ENCODE measurements at places on chromosomes 4 and X.
A peak's percentile ranks its signal among the peaks of the same experiment; 100 is the strongest.

DNA sequence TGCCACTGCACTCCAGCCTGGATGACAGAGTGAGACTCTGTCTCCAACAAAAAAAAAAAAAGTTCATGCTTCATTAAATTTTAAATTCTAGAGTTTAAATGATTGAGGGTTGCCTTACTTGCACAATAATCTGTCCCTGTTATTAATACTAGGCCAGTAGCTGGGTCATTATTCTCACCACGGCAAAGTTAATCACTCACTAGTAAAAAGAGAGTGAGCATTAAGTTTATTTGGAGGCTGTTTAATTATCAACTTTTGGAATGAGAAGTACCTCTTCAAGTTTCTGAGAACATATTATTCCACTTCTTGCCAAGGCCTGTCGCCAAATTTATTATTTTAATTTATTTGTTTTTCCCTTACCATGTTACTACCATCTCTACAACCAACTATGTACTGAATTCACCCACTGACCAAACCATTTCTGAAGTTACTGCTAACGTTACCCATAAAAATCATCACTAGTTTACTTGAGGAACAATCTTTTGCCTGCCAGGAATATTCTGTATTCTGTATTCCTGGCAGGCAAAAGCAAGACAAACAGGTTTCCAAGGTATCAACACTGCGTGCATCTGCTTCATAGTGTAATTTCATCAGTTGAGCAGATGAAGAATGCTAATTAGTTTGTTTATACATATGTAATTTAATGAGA is 26.5 kb downstream of the GUCY1A1 start:
- DNase-seq = no peak

- no peak for DNase-seq
Measured at GRCh38 chr4:81634766-81635549, 163.3 kb upstream of the RASGEF1B start.

DNA sequence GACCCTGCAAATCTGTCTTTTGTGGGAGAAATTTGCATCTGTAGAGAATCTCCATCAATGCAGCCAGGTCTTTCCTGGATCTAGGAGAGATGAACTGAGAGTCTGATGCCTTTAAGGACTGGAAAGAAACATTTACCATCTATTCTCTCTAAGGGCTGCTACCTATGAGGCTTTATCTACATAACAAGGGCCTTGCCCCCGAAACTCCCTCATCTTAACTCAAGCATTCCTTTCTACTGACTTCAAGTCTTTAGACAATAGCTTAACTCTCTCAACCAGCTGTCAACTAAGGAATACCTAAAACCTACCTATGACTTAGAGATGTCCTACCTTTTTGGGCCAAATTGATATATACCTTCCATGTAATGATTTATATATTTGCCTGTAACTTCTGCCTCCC is 32.1 kb downstream of the MAGEB17 start:
- no peak for DNase-seq

DNA sequence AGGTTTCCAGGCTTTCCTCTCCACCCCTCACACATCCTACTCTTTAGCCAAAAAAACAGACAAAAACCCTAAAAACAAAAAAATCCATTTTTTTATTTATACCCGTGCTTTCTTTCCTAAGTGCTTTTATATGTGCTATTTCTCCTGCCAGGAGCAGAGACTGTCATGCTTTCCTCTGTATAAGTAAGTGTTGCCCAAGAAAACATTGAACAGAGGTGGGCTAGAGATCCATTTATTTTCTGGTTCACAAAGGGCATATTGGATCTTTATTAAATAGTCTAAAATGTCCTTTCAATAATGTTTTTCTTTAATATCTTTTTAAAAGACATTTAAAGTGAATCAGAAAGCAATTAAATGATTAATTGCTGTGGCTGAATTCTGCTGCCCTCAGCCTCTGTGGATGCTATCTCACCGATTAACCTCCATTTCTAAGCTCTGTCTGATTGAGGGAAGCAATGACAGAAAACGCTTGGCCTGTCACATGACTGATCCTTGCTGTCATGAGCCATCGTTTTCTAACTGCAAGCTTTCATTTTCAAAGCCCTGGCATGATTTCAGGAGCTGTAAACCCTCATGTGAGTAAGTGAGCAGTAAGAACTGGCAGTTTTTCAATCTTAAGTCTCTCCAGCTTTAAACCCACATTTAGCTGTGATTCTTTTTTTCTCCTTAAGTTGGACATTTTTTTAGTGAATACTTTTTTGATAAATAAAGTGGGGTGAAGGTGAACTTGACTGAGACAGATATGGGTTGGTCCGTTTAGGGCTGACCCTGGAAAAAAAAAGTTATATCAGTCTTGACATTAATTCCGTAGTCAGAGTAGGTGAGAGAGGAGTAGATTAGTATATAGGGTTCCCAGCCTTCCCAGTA is 180.7 kb upstream of the PGRMC2 start:
- peak; percentile 98 for DNase-seq

DNA sequence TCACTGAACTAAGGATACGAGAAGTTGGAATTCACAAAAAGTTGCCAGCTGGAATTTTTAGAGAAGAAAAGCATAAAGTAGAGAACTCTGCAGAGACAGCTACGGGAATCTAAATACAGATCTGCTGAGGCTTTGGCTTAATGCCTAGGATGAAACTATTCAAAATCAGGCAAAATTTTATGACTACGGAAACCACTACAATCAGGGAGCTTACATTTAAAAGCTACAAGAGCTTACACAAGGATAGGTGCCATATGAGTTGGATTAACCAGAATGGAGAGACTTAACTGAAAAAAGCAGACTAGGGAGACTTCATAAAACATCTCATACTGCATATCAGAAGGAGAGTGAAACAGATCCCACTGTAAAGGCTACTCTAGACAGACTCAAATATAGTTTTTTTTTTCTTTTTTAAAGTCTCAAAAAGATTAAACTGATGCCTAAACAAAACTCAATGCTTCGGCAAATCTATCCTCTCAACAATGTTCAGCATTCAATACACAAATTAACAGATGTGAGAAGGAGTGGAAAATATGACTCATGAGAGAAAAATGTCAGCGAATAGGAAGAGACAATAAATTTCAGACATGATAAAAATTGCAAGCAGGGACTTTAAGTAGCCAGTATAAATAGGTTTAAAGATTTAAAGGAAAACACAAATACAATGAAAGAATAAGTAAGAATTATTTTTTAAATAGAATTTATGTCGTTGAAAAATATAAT is 586.1 kb downstream of the FSTL5 start:
- DNase-seq = peak; percentile 93

- peak; percentile 72 for DNase-seq
Measured at GRCh38 chr4:52107336-52107735, 56.2 kb downstream of the SPATA18 start.

DNA sequence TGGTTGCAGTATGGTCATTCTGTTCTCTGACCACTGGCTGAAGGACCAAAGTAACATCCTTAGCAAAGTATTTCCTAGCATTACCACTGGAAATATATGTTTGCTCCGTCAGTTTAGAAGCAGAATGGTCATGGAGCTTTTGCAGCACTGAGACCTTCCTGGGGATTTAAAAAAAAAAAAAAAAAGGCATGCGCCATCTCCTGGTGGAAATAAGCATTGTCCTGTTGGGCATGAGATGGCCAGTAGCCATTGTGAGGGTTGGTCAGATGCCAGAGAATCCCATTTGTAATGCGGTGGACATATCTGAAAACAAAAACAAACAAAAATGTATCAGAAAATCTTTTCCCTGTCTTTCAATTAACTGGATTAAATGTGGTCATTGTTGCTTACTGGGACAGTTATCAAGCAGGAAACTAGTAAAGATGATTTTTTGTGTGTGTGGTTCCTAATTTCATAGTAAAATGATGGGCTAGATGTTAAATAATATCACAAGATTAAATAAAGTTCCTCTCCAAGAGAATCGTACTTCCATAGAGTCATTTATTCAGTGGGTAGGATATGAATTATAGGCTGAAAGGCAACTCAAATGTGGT is 139.6 kb downstream of the SOWAHB start:
- DNase-seq = peak; percentile 78

DNA sequence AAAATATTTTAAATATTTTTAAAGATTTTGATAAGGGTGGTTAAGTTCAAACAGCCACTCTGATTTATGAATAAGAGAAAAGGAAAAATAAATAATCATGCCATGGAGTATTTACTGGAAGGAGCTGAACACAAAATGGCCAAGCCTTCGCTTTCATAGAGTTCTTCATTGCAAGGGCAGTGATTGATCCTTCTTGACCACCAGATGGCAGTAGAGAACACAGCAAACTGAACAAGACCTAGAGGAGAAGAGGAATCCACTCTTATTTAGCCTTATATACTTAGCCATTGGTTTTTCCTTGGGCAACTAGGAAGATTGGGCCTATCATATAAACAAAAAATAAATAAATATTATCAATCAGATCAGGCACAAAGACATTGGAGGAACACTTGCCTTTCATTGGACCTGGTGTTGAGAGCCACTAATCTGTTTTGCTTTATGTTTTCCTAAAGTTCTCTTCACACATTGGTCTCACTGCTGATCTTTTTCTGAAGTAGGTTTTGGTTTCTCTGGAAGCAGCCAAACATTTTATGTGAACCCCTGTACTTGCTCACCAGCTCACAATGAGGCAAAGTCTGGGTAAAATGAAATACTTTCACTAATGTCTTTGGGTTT is 58.1 kb upstream of the PARM1 start:
- peak; percentile 68 for DNase-seq

GRCh38 chr4:69727926-69728325 is 32.5 kb downstream of the SULT1B1 start:
- peak; percentile 20 for DNase-seq

GRCh38 chr4:123340381-123340701 is 56.3 kb upstream of the SPRY1 start:
- DNase-seq = peak; percentile 75

GRCh38 chrX:133307094-133307493 is 88.9 kb upstream of the TFDP3 start:
- no peak for DNase-seq

- DNase-seq = peak; percentile 12
Measured at GRCh38 chr4:98996056-98996764, 689 bp downstream of the METAP1 start.

DNA sequence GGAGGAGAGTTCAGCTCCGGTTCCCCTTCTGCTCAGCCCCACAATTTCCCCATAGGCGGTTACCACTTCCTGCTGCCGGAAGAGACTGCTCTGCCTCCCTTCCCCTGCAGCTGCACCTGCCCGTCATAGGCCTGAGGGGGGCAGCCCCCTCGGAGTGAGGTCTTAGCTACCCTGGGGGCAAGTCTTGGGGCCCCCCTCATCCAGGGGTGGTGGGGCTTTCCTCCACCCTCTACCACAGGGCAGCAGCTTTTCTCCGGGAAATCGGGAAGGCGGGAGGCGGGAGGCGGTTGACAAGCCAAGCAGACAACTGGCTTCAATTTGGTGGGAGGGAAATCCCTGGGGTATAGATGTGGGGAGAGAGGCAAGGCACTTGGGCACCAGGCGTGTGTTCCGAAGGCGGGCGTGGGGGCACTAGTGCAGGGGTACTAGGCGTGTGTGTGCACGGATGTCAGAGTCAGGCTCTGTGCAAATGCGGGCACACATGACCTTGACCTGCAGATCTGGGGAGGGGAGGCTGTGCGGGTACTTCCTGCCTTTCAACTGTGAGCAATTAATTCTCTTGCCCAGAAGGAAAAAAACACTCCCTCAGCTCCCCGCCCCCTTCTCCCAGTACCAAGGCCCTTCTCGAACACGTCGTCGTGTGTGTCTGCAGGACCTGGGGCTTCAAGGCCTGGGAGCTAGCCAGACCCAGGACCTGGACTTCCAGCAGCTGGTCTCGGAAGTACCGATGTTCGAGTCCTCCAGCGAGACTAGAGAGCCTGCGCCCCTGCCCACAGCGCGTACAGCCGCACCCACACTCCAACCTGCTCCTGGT is 1.0 kb upstream of the ARHGAP4 start:
- DNase-seq = peak; percentile 20

GRCh38 chr4:107183155-107183774 is 147.2 kb upstream of the DKK2 start:
- DNase-seq = peak; percentile 72

- DNase-seq = no peak
Measured at GRCh38 chrX:39718981-39719380, 378.8 kb downstream of the BCOR start.

GRCh38 chrX:46327566-46328115 is 217.6 kb downstream of the ZNF674 start:
- DNase-seq = peak; percentile 31

DNA sequence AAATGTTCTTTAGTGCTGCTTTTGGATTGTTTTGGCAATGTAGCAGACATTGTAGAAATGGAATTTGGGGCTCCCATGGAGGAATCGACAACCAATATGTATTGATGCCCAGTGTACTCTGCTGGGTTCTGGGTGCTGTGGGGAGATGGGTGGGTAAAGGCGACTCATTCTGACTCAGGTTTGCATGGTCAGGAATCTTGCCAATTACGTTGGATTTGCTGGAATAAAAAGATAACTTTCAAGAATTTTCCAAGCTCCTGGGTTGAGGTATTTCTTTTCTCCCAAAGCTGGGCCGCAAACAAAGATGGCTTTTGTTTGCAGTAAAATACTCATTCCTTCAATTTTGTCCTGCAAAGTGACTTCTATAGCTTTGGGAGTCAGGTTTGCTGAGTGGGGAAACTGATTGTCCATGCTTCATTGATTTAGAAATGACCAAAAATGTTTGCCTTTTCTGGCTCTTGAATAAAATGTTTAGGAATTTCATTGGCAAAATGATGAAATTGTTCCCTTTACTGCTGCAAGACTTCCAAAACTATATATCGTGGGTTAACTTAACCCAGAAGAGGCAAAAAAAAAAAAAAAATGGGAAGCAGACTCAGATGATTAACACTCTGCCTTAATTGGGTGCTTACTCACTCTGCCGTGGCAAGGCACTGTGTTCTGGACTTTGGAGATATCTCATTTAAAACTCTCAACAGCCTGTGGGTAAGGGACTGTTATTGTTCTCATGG is 57.0 kb downstream of the RTL9 start:
- peak; percentile 72 for DNase-seq

DNA sequence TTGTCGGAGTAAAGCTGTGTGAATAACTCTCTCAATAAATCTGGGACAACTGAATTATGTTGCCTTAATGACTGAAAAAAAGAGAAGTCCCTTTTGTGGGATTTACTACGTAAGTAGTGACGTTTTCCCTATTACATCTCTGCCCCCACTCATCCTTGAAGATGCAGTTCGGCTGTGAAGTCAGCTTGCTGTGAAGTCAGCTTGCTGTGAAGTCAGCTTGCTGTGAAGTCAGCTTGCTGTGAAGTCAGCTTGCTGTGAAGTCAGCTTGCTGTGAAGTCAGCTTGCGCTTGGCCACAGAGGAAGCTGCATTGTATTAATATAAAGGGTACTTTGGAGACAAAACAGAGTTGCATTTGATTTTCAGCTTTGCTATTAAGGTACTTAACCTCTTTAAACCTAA is 8.0 kb upstream of the VAMP7 start:
- no peak for DNase-seq

GRCh38 chrX:130933358-130933757 is 30.3 kb upstream of the ENOX2 start:
- DNase-seq = no peak

GRCh38 chr4:53804719-53805118 is 213.4 kb upstream of the LNX1 start:
- DNase-seq = no peak

- no peak for DNase-seq
Measured at GRCh38 chr4:88933414-88934160, 123.4 kb downstream of the FAM13A start.

GRCh38 chrX:141467442-141467841 is 117.1 kb downstream of the SPANXA1 start:
- DNase-seq = no peak
